ENCODE measurements at places on chromosomes 5 and 9.
A peak's percentile ranks its signal among the peaks of the same experiment; 100 is the strongest.

- DNase-seq: no peak
These were observed 187.2 kb upstream of the CDH10 start for GRCh38 chr5:24831989-24832388.

DNA sequence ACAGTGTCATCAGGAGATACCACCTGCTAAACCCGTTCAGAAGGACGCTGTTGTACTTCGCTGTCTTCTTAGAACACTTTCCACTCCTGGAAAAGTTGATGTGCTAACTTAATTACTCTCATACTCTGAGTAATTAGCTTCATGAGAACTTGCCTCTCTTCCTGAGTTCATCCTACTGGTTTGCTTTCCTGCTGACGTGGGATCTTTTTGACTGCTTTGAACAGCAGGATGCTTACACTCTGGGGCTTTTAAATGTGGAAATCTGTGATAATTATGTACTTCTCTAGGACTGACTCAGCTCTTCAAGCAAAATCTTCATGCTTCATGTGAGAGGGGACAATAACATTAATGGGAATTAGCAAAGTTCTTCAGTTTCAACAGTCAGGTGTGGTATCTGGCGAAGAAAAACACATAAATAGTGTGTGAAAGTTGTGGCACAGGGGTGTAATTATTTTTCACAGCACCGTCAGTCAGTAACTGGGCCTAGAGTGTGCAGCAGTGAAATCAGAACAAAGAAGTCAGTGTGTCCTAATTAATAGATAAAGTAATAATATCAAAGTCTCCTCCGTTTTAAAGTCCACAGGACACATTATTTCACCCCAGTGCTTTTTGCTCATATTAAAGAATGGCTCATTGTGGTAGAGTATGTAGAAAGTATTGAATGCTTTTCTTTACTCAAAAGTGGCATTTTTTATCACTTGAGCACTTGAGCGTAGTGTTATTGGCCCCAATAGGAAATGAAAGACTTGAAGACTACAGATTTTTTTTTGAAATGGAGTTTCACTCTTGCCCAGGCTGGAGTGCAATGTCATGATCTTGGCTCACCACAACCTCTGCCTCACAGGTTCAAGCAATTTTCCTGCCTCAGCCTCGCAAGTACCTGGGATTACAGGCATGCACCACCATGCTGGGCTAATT, 140.9 kb upstream of the DMRT1 start:
- DNase-seq: no peak

GRCh38 chr5:958701-959571, 49.7 kb upstream of the NKD2 start:
- DNase-seq: no peak

DNA sequence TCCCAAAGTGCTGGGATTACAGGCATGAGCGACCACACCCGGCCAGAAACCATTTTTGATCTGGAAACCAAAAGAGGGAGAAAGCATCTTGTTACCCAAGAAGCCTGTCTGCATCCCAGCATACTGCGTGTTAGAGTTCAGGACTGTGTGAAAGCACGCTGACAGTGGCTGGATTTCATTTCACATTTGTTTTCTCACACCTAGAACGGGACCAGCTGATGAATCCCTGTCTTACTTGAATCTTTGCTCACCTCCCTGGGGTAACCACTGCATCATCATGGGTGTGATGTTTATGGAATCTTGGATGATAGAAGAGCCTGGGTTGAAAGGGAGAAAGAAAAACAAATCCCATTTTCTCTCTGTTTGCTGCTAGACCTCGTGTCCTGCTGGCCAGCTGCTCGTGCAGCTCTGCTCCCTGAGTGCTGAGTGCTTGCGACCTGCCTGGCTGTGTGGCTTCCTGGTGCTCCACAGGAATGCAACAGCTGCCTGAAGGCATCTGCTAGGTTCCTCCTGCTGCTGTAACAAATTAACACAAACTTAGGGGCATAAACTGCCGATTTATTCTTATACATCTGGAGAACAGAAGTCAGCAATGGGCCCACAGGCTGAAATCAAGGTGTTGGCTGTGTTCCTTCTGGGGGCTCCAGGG, 378.3 kb upstream of the DAP start:
- DNase-seq: no peak

GRCh38 chr9:130938652-130939404, at the start of gene FIBCD1:
TSS of gene FIBCD1 (minus strand) at chr9:130939247. CDS start at chr9:130938607, 640 bp downstream.
- DNase-seq: no peak

DNA sequence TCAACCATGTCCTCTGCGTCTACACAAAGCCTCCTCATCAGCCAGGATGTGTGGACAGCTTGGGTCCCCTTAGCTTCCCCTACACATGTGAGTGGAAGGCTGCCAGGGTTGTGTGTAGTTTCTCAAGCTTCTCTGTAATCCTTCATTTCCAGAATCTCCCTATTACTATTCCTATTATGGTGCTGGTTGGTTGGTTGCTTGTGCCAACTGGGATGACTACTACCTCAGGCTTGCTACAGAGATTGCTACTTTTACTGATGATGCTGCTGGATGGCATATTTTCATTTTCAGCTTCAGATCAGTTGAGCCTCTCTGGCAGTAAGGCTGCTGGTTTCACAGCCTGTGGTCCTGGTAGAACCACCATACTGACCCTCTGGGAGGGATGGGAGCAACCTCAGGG, 39.9 kb downstream of the ATG10 start:
- DNase-seq: no peak

DNA sequence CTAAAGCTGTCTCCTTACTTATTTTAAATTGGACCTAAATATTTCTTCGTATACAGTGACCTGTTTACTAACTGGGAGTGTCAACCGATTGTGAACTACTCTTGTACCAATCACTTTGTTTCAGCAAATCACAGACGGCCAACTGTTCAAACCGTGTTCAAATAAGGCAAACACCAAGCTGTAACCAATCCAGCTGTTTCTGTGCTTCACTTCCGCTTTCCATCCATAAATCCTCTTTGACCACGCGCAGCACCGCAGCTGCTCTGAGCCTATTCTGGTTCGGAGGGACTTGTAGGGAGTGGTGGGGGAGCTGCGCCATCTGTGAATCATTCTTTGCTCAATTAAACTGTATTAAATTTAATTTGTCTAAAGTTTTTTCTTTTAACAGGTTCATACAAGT, 4.8 kb upstream of the FAM240B start:
- DNase-seq: no peak

DNA sequence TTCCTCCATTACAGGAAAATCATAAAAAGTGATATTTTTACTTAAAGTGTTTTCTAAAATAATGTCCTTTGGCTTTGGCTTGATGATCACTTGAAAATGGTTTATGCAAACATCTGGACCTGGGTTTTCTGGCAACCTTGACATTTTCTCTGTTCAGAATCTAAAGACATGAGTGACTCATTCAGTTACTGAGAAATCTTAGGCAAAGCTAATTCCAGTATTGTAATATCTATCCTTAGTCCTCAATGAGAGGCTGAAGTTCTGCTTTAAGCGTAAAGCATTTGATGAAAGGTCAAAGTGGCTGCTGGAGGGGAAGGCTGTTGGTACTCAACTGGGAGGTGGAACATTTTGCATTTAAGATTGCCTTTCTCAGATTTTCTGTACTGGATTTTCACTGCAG, 2.3 kb downstream of the MAN2A1 start:
- no peak for DNase-seq

GRCh38 chr9:122364783-122365150, 6.1 kb upstream of the PTGS1 start:
- no peak for DNase-seq

- DNase-seq: peak; percentile 24
These were observed 7.9 kb upstream of the ENG start for GRCh38 chr9:127862075-127863011.

DNA sequence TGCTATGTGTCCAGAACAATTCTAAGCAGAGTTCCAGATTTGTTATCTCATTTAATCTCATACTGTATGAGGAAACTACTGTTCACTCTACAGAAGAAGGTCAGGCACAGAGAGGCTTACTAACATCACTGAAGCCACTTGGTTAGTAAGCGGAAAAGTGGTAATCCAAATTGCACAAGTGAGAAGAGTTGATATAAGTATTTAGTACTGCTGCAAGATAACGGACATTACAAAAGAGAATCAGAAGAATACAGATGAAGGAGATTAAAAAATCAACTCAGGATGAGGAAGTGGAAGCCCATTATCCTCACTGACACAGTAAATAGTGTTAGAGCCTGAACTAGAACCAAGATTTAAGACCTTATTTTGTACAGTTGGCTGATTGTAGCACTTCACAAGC, 22.3 kb upstream of the TLR4 start:
- no peak for DNase-seq

DNA sequence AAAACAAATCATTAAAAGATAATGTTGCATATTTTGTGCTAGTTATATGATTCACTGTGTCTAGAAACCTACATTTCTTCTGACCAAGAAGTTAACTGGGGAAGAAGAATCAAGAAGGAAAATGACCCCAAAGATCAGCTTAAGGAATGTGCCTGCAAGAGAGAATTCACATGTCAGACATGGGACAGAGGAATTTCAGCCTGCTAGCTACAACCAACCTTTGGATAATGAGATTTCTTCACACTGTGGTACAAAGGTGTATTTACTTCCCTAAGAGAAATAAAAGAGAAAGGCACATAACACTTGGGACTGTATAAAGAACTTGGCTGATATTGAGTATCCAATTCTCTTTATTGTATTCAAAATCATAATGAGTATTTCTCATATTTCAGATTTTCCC, 39.6 kb upstream of the ELL2 start:
- DNase-seq: no peak

DNA sequence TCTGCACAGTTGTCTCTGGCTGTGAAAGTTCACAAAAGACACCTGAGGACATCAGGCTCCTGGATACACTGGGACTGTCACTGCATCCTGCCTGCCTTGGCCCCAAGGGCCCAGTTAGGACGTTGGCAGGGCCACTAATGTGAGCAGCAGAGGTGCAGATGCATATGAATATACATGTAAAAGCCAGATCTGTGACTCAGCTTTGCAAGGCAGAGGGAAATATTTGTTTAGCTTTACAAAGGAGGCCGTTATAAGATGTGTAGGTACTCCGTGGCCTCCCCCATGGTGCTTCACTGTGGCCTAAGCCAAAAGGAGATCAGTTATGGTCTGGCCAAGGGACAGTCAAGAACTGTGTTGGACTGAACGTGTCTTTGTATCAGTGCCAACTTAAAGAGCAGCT, 4.1 kb upstream of the C1QTNF3 start:
- no peak for DNase-seq

- no peak for DNase-seq
These were observed 17.4 kb downstream of the GFI1B start for GRCh38 chr9:132995879-132996278.

GRCh38 chr9:124342776-124343485, 72.3 kb downstream of the PSMB7 start:
- DNase-seq: no peak

- DNase-seq: no peak
These were observed 760.1 kb downstream of the MAT2B start for GRCh38 chr5:164265566-164265965.

DNA sequence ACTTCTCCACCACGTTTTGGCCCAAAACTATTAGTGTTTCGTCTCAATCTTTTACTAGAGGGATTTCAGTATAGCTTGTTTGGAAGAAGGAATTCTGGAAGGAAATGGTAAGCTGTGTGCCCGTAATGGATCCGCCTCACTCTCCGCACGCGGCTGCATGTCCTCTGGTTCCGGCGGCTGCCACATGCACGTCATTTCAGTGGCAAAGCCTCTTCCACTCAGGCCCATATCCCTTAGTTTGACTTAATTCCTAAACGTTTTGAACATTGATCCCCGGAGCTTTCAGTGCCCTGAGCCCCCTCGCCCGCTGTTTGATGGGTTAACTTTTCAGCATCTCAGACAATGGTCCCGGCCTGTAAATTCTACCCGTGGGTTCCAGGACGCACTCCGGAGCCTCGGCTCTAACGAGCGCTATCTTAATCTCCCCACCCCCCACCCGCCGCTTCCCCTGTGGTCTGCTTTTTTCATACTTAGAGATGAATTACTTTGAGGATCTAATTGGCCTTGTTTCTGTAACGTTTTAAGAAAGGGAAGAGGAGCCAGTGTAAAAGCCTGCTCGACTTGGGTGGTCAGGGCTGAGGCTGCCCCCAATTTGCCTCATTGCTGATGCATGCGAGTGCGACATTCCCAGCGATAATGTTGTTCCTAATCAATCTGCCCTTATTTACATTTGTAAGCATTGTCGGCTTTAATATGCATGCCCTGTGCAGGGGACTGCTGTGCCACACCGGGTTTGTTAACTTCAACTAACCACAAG, 4.6 kb downstream of the PTCH1 start:
- no peak for DNase-seq

DNA sequence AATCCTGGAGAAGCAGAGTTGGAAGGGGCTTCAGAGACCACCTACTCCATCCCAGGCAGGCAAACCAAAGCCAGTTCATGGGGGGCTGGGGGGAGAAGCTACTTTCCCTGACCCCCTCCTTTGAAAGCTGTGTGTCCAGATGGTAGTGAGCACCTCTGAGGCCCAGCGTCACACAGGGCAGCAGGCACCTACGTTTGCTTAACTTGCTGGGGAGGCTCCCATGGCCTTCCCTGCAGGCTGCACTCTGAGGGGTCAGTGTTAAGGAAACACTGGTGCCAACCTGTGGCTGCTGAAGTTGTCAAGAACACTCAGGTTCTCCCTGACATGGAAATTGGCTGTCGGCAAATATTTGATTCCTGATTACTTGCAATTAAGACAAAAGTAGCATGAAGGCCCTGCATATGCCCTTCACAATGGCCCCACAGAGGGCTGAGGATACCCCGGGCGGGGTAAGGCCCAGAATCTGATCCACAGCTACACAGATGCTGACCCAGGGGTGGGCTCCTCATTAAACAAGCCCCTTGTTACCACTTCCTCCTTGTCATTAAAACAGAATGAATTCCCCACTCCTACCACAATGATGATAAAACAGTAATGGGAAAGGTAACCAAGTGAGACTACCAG, 208.5 kb downstream of the FSTL4 start:
- no peak for DNase-seq

Measured in stimulated activated CD8-positive, alpha-beta memory T cell treated with anti-CD3 and anti-CD28 coated beads, Interleukin-15, amount 100 ng/mL, for 4 hours (primary cell).